ENCODE measurements at places on chromosomes 11 and 22. TPM values are rescaled to one million over a fixed set of nuclear protein-coding genes. Genes with fewer than 3 reads are reported as not detected.
A peak's percentile ranks its signal among the peaks of the same experiment; 100 is the strongest.

DNA sequence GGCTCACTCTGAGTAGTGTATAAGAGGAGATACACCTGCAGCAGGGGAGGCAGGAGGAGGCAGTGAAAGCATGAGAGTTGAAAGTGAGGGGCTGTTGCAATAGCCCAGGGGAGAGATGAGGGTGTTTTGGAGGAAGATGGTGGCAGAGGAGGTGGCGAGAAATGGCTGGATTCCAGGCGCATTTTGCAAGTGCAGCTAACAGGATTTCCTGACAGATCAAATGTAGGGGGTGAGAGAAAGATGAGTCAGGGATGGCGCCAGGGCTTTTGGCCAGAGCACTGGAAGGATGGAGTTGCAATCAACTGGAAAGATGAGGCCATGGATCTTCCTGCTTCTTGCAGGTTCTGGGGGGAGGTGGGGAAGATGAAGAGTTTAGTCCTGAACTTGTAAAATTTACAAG, 16.8 kb upstream of the TSPAN18 start:
- peak; percentile 33 for DNase-seq

DNA sequence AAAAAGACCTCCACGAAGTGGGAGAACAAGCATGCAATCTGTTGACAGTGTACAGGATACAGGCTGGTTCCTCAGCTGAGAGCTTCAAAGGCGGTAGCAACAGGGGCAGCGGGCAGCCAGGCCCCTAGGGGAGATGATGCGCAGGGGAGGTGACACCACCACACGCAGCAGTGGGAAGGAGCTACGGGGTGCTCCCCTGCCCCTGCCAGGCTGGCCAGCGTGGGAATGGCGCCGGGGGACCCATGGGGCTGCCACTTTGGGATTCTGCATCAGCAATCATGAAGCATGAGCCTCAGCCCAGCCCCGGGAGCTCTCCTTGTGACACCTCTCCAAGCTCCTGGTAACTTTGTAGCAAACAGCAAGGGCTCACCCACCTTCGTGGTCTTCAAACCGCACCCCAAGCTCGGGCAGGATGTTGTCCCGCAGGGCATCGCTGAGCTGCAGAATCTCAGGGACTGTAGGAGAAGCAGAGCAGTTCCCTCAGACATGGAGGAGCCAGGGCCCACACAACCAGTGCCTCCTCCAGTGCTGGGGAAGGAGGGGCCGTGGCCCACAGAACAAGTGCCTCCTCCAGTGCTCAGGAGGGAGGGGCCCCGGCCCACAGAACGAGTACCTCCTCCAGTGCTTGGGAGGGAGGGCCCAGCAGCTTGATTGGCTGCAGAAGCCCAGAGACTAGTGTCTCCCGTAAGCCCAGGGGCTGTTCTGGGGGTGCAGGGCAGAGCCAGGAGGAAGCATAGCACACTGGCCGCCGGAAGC, 14.6 kb upstream of the NAP1L4 start:
- DNase-seq: no peak

DNA sequence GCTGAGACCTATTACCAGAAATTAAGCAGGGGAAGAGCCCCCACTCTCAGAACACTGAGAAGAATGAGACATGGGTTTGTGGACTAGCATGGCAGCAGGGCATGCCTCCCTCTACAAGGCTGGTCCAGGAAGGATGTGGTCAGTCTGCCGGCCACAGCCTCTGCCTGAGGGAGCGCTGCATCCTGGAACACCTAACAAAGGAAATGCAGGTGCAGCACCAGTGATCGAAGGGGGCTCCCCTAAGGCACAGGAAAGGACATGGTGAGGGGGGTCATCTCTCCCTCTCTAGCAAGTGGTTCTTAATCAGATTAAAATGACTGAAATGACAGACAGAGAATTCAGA, 40.6 kb upstream of the ARL14EP start:
- peak; percentile 77 for DNase-seq

Gene OR4C45
- not detected for total RNA-seq

Gene CBLIF
- not detected for total RNA-seq

Gene ARFGAP2
- total RNA-seq: 109 TPM

Gene TRIOBP
- 133 TPM for total RNA-seq

Gene ADAMTS8
- 0.74 TPM for total RNA-seq
